Effector CD8-positive, alpha-beta T cell (primary cell): ENCODE measurements at places on chromosomes 1 and 21.

GRCh38 chr1:232291681-232292080 is 338.3 kb downstream of the SIPA1L2 start:
- no peak for DNase-seq

GRCh38 chr1:241063276-241063675 is 293.7 kb downstream of the RGS7 start:
- no peak for DNase-seq

DNA sequence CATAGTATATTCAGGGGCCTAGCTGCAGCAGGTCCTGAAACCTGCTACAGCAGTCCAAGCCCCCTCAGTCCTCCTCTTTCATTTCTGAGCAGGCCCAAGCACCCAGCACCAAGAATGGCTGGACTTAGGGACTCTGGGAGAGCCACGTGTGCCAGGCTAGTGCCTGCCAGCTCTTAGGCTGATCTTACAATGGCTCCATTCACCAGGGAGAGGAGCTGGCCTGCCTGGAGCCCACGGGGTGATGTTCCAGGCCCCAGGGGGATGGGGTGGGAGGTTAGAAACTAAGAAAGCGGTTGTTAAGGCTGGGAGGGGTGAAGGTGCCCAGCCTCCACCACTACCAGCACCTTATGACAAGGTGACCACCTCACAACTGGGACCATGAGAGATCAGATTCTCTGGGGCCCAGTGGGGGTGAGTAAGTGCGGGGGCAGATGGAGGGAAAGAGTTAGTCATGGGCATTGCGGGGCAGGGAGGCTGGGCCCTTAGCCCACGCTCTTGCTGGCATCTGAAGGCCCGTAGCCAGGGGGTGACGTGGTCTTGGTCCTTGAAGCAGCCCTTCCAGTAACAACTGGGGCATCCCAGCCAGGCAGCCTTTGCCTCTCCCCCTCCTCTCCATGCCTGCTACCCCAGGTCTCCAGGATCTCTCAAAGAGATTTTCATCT is 30.3 kb upstream of the CLIC4 start:
- DNase-seq: no peak

GRCh38 chr1:51190961-51191360 is 45.1 kb upstream of the RNF11 start:
- no peak for DNase-seq

- no peak for DNase-seq
Observed at GRCh38 chr1:176504848-176505553, 42.0 kb downstream of the PAPPA2 start.

GRCh38 chr1:41484402-41485241 is at the start of gene EDN2:
Gene EDN2 (minus strand): TSS chr1:41484683. CDS start chr1:41484601, 82 bp downstream.
- DNase-seq: no peak

DNA sequence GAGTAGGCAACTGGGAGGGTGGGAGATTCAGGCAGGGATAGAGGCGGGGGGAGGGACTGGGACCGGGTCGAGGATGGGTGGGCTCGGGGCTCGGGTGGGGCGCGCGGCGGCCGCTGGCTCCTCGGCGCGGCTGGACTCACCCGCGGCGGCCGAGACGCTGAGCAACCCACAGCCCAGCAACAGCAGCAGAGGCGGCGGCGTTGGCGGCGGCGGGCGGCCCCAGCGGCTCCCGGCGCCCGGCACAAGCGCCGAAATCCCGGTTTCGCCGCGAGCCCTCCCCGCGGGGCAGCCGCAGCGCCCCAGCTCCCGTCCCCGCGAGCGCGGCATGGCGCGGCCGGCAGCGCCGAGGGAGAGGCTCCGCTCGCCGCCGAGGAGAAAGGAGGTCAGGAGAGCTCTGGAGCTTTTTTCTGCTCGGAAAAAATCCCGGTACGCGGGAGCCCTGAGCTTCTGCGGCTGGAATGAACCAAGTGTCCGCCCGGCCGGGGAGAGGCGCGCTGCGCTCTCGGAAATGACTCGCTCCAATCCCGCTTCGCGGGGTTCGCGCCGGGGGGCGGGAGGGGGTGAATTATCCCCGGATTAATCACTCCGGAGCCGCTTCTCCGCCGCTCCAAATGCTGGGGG is at the start of gene CSMD2:
Gene CSMD2, minus strand, starts transcription at position 460 of the 621 bp plus-strand sequence. Its CDS starts 133 bp downstream, at position 327.
- no peak for DNase-seq

DNA sequence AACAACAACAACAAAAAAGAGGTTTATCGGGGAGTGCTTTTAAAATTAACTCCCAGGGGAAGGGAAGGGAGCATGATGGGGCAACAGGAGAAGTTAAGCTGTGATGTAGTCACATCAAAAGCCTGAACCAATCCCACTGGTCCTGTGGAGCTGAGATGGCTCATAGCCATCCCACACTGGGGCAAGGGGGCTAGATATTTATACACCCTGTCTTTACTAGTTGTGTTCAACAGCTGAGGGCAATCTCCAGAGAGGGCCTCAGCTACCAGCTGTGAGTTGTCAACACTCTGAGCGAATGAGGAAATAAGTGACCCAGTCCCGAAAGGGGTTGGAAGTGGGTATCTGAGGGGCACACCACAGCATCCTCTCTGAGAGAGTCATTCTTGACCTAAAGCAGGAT is 31.0 kb upstream of the CREG1 start:
- DNase-seq: no peak

GRCh38 chr1:92502247-92502646 is 15.5 kb upstream of the GFI1 start:
- DNase-seq: no peak

GRCh38 chr1:160868141-160868540 is 5.5 kb upstream of the CD244 start:
- no peak for DNase-seq

DNA sequence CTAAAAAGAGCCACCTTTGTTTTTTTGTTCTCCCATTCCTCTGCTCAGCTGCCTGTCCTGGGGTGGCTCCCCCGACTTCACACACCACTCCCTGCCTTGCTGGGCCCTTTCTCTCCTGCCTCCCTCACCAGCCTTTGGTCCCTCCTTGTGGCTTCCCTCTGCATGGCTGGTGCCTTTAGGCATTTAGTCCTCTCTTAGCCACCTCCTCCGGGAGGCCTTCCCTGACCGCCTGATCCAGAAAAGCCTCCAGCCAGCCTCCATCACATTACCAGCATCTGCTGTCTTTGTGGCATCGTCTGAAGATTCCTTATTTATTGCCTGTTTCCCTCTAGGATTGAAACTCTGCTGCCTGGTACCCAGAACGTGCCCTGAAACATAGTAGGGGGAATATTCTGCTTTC is 46.2 kb upstream of the ACOT11 start:
- DNase-seq: no peak

DNA sequence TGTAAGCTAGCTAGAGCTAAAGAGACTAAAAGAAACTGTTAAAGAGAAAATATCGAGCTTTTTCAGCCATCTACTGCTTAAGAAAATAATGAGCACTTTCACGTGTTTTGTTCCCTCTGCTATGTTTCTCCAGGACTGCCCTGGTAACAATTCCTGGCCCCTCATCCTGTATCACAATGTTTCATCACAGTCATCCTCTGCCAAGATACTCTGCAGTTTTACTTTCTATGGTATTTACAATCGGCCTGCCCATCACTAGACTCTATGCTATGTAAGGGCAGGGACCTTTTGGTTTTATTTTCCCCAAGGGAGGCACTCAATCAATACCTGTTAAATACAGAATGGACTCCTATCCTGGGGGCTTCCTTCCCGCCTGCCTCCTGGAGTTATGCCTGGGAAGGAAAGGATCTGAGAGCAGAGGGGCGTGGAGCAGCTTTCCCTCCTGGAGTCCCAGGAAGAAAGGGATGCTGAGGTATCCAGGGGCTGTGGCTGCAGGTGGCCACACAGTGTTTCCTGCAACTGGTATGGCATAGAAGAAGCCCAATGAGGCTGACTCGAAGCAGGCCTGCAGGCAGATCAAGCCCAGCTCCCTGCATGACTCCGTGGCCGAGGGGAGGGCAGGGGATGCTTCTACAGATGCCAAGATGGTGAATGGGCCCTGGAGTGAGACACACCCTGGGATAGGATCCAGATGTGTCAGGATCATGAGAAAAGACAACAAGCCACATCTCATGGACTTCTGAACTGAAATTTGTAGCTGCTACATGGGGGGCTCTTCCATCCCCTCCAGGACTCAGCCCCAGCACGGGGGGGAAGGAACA is 52.9 kb downstream of the MATN1 start:
- no peak for DNase-seq

- DNase-seq: no peak
Observed at GRCh38 chr1:172724765-172725613, 66.1 kb downstream of the FASLG start.

DNA sequence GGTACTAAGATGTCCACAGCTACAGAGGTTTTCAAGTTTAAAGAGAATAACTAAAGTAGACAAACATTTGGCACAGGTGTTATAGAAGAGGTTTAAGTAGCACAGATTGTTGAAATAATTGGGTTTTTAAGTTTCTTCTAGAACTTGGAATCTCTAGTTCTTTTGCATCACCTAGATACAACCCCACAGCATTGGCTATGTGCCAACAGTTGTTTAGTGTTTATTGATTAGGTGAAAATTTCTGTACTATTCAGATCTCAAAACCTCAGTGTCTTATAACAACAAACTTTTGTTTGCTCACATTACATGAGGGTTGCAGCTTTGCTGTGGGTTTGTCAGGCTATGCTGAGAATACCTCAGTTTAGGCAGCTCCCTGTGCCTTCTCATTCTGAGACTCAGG is 162.5 kb downstream of the TBX15 start:
- DNase-seq: no peak

- no peak for DNase-seq
Observed at GRCh38 chr21:41832596-41833496, 46.3 kb downstream of the PRDM15 start.

DNA sequence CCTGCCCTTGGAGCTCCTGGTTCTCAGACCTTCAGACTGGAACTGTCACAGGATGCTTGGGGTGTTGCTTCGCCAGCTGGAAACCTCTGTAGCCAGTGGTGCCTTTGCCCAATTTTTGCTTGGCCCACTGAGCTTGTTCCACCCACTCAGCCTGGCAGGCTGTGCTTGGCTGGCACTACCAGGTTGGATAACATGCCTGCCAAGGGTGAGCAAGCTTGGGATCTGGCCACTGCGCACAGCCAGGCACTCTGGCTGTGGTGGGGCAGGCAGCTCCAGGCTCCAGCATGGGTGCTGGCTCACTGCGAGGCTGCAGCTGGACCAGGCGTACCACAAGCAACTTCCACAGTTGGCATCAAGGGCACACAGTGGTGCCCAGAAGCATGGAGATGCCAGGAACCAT is 967.8 kb upstream of the NCAM2 start:
- no peak for DNase-seq

GRCh38 chr21:25837533-25838265 is 102.9 kb downstream of the GABPA start:
- DNase-seq: no peak
